Right lung (tissue), 10 donors: ENCODE measurements at places on chromosomes 4 and X.
A peak's percentile ranks its signal among the peaks of the same experiment; 100 is the strongest.

DNA sequence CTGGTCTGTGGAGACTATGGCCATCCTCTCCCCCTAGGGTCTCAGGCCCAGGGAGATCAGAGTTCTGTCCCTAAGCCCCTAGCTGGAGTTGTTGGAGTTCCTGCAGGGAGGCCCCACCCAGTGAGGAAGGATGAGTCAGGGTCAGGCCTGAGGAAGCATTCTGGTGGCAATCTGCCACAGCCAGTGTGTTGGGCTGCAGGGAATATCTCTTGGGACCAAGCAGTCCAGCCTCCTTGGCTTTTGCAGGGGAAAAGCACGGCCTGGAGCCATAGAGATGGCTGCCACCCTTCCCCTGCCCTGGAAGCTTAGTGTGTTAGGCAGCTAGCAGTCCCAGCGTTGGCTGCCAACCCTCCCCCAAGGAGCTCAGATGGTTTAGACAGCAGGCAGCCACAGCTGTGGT is 202.4 kb downstream of the RTL9 start:
- DNase-seq = no peak

- DNase-seq = no peak
Measured at GRCh38 chr4:86432559-86433134, 72.8 kb upstream of the MAPK10 start.

DNA sequence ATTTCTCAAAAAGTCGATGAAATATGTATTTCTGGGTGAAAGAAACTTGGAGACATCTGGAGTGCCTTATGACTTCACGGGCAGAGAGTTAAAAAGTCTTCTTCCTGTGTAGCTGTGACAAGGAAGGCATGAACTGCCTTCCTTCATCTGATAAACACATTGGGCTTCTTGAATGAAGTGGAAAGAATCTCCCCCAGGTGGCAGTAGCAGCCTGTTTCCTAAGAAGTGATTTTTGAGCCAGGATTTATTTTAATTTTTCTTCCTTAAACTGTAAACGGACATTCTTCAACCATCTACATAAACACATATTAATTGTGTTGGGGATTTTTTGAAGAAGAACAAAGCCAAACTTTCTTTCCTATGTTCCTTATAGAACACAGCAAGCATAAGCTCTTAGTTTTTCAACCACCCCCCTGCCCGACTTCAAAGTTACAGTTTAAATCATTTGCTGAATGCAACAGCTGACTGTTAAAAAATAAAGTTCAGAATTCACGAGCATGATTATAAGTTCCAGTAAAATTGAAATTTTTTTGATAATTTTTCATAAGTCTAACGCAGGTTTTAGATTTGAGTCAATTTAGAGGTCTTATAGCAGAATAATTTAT is 980 bp upstream of the GIMD1 start:
- peak; percentile 41 for DNase-seq

DNA sequence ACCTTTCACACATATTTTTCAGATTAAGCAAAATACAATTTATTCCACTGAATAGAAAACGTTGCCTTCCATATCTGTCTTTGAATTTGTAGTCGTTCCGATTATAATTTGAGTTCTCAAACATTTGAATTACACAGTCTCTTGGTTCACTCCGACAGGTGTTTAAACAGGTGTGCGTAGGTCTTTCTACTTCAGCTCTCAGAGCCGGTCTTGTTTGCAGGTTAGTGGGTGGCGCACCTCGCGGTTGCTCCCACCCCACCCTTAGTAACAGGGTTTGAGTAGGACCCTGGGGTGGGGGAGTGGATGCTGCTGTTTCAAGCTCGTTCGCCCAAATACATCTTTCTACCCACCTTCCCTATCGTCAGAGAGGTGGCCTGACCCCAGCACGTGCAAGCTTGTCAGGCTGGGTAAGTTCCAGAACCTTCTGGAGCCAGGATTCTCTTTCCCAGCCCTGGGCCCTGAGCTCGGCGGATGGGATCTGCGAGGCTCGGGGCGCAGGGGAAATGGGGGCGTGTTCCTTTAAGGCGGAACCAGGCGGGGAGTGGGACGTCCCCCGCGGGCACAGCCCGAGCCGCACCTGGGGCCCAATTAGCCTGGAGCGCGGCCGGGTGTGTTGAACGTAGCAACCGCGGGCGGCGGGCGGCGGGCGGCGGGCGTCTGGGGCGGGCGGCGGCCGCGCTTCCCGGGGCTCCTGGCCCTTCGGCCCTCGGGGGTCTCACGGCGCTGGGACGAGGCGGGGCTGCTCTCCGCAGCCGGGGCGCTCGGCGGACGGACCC is at the start of gene FAM149A:
Gene FAM149A, plus strand, starts transcription at position 591 of the 776 bp plus-strand sequence.
- DNase-seq = peak; percentile 51

- no peak for DNase-seq
Measured at GRCh38 chr4:138869631-138870030, 145.9 kb upstream of the NOCT start.

GRCh38 chrX:109707720-109708119 is 25.3 kb downstream of the ACSL4 start:
- DNase-seq = no peak

DNA sequence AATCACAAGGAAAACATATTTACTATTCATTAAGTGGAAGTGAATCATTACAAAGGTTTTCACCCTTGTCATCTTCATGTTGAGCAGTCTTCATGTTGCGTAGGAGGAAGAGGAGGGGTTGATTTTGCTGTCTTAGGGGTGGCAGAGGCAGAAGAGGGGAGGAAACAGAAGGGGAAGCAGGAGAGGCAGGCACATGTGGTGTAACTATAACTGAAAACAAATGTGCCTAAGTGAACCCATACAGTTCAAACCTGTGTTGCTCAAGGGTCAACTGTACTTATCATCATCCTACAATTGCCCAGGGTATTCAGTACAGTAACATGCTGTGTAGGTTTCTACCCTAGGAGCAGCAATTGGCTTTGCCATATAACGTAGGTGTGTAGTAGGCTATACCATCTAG is 47.2 kb downstream of the SYNPO2 start:
- DNase-seq = no peak

DNA sequence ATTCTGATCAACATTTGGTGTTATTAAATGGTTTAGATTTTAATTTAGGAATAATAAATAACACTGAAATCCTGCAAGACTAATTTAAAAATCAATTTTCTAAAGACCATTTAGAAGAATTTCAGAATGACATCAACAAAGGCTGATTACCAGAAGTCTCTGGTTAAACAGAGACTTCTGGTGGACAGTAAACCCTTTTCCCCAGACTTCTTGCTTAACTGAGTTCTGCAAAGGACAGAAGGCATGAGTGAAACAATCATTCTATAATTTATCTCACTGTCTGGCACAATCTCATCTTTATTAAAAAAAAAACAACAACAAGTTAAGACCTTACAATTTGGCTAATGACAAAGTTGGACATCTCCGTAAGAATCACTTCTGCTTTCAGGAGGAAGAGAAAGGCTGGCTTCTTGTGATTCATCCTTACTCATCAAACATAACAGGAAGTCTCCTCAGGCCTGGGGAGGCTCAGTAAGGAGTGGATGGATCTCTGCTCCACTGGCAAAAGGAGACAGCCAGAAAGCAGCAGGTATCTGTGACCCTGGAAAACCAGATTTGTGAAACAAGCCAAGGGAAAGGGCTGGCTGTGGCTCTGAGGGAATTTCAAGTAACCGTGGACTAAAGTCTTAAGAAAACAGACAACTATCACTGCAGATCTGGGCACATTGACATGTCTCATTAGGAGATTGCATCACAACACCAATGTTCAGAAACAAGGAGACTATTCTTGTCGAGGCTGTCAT is 908 bp upstream of the TLR6 start:
- no peak for DNase-seq

DNA sequence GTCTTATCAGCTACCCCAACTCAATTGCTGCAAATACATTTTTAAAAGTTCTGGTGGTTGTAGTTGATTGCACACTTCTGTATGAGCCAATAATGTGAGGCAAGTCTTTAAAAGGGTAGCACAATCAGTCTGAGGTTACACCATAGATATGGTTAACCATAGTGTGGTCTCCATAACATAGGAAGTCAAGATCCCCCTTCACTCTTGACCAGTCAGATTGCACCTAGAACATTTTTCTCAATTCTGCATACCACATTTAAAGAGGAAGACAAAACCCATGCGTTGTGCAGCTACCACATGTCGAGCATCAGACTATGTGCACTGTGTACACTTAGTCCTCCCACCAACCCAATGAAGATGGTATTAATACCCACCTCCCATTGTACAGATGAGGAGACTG is 26.5 kb upstream of the CYBB start:
- DNase-seq = no peak

DNA sequence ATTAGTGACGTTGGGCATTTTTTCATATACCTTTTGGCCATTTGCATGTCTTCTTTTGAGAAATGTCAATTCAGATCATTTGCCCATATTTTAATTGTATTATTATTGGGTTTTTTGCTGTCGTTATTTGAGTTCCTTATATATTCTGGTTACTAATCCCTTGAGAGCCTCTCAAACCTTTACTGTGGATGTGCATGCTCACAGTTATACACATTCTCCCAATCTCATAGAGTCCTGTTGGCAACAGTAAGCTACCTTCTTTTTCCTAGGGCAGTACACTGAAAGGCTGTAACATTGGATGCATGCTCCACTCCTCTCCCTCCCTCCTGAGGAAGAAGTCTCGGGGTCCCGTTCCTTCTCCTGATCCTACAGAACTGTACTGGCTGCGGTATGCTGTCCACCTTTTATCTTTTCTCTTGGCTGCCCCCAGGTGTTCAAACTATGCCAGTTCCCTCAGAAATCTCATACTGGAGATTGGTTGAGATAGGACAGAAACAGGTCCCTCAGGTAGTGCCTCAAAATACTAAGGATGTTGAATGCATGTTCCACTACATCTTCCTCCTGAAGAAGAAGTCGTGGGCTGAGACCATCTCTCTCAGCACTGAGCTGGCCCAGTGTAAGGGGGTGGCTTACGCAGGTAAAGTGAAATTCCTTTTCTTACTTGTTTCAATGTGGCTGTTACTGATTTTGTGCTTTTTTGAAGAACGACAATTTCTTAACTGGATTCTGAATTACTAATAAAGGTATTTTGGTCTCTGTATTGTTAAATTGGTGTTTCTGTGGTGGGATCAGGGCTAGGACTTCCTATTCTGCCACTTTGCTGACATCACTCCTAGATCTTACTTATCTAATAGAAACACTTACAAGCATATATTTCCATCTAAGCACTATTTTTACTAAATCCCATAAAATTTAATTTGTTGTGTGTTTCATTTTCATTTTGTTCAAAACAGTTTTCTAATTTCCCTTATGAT is 145.4 kb upstream of the HUWE1 start:
- no peak for DNase-seq

GRCh38 chr4:128633067-128633466 is 176.4 kb upstream of the JADE1 start:
- no peak for DNase-seq

DNA sequence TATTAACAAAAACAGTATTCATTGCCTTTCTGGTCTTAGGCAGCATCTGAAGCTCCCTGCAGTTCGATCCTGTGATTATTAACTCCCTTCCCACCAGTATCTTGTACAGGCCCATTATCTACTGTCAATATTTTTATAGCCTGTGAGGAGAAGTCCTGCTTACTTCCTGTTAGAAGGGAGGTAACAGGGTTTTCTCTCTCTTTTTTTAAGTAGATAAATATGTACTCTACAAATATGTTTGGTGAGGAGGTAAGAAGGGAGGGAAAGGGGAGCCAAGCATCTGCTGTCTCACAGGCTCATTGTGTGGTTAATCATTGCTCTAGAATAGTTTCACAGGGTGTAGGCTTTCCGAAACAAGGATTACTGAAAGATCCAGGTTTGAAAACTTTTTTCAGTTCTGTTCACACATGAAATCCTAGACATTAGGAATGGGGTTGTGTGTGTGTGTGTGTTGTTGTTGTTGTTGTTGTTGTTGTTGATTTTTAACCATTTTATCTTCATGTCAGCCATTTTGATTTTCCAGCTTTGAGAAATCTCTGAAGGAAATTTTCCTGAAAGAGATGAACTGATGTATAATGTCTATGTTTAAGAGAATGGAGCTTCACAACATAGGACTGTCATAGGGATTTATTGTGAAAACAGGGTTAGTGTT is 14.2 kb downstream of the ATOH1 start:
- DNase-seq = no peak

- no peak for DNase-seq
Measured at GRCh38 chr4:2340272-2341061, 78.0 kb downstream of the ZFYVE28 start.

DNA sequence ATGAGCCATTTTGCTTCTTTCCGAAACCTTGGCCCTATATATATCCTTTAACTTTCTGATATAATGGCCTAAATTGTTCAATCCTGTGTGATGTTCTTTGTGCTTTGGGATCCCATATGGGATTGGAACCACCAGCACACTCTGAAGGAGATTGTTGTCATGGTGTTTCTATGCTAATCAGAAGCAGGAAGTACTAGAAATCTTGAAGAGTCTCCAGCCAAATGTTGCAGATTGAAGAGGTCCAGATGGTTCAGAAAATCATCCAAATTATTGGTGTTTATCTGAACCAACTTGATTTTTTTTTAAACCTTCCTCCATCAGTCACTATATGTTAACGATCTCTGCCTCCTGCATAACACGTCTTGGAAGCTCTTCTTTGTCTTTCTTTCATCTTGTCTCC is 72.8 kb downstream of the KIT start:
- DNase-seq = no peak

- no peak for DNase-seq
Measured at GRCh38 chrX:102714994-102715393, 2.7 kb downstream of the GPRASP2 start.

DNA sequence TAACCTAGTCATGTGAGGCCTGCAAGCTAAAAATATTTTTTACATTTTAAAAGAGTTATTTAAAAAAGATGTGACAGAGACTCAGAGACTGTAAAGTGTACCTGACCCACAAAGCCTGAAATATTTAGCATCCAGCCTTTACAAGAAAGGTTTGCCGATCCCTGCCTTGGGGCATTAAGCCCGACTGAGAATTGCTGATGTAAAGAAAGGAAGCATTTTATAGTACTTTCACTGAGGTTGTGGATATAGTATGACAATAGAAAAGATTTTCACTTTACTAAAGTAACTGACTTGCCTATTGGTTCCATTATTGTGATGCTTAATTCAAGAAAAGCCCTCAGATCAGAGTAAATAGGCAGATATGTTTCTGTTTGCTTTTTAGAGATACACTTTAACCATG is 17.0 kb downstream of the STK26 start:
- DNase-seq = no peak

GRCh38 chr4:161522031-161522430 is 641.8 kb downstream of the FSTL5 start:
- peak; percentile 7 for DNase-seq

- peak; percentile 28 for DNase-seq
Measured at GRCh38 chrX:38220415-38221390, at the start of gene SRPX. SRPX (minus strand) TSS chrX:38220871; CDS start chrX:38220792, 79 bp downstream.

DNA sequence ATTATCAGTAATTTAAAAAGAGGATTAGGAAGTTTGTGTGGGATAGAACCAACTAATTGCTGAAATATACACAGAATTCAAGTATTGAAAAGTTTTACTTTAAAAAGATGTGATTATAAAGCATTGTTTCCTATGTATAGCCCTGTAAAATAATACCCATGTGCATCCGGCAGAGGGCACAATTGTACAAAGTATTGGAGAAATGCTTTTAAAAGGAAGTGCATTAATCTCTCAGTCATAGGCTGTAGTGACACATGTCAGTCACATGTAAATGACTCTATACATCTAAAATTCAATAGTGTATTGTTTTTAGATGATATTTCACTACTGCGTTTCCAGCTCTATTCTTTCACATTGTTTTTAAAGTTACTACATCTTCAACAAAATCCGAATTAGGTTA is 9.7 kb upstream of the GEMIN8 start:
- DNase-seq = peak; percentile 23
